Fibroblast of mammary gland (primary cell): ENCODE measurements at places on chromosomes 16 and 17.
A peak's percentile ranks its signal among the peaks of the same experiment; 100 is the strongest.

GRCh38 chr16:78906135-78906534 lies 694.4 kb downstream of the MAF start:
- no peak for DNase-seq

DNA sequence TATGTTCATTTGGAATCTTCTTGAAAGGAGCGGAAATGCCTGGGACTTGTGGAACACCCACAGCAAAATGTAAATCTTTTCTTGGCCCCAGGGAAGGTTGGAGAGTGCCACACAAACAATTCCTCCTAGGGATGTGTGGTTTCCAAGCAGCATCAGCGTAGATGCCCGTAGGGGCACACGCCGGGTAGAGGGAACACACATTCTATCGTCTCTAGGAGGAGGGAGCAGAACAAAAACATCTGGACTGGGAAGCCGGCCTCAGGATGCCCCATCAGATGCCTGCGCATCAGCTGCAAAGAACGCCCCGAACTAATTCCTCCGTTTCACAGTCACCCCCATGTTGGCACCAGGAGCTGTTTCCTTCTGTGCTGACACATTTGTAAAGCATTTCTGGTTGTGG lies 357.9 kb upstream of the ZFHX3 start:
- no peak for DNase-seq

- peak; percentile 30 for DNase-seq
Observed at GRCh38 chr17:8629371-8630226, 926 bp downstream of the MYH10 start.

DNA sequence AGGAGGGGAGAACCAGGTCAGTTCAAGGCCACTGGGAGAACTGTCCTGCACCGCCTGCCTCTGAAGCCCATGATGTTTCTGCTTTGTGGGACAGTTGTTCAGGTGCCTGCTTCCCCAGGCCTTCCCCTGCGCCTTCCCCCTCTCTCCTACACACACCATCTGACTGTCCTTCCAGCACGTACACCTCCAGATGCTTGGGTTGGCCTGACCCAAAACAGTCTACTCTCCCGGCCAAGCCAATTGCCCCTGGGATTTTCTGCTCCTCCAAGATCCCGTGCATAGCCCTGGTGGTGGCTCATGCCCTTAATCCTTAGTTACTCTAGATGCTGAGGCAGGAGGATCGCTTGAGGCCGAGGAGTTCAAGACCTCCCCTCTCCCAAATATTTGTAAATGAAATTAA lies 684 bp upstream of the RSAD1 start:
- DNase-seq: no peak

- no peak for DNase-seq
Observed at GRCh38 chr16:4940719-4941118, 3.8 kb upstream of the PPL start.

DNA sequence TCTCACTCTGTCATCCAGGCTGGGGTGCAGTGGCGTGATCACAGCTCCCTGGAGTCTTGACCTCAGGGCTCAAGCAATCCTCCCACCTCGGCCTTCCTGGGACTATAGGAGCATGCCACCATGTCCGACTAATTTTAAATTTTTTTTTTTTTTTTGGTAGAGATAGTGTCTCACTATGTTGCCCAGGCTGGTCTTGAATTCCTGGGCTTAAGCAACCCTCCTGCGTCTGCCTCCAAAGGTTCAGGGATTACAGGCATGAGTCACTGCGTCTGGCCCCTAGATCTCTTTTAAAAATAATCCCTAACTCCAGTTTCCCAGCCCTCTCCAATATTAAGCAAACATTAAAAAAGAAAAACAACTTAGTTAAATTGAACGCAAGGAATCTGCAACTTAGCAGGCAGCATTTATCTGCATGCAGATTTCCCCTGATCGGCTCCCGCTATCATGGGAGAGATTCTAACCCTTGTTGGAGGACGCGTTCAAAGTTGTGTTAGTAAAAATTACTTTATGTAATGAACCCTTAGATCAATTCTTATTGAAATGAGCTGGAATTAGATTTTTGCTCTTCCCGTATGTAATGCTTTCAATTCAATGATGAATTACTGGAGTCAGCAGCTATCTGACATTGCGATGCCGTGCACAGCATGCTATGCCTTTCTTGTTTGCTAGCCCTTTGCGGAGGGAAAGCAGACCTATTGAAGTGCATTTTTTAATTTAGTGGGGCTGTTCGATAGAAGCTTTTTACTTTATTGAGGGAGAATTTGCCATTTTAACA lies 171.7 kb downstream of the HAPSTR1 start:
- DNase-seq: no peak

GRCh38 chr16:26667307-26667706 lies 399.4 kb upstream of the C16orf82 start:
- no peak for DNase-seq

- peak; percentile 68 for DNase-seq
Observed at GRCh38 chr17:68491381-68492231, 20.6 kb upstream of the PRKAR1A start.

DNA sequence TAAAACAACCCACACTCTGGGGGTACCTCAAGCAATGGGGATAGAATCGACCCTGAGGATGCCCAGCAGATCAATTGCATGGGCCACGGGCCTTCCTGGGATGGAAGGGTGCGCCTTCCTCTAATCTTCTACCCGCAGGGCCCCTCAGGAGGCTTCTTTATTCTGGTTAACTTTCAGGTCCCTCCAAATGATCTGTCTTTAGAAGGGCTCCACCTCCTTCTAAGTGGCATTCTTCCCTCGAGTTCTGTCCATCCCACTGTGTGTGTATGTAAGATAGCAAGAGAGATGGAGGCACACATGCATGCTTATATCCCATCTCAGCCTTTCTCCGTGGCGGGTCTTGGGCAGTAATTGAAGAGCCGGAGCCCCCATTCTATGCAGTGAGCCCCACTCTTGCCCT lies 125.7 kb downstream of the MRM1 start:
- no peak for DNase-seq

DNA sequence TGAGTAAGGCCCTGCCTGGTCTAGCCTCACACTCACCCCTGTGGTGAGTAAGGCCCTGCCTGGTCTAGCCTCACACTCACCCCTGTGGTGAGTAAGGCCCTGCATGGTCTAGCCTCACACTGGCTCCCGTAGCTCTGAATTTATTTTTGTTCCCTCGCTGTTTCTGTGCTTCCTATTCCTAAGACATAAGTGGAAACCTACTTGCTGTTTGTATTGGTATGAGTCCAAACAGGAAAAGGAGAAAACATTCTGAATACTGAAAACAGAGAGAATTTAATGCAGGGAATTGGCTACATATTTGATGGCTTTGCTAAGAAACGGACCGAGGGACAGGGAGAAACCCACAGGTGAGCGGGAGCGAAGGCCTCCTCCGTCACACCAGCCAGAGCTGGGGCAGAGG lies 267.8 kb downstream of the FOXL1 start:
- peak; percentile 34 for DNase-seq

DNA sequence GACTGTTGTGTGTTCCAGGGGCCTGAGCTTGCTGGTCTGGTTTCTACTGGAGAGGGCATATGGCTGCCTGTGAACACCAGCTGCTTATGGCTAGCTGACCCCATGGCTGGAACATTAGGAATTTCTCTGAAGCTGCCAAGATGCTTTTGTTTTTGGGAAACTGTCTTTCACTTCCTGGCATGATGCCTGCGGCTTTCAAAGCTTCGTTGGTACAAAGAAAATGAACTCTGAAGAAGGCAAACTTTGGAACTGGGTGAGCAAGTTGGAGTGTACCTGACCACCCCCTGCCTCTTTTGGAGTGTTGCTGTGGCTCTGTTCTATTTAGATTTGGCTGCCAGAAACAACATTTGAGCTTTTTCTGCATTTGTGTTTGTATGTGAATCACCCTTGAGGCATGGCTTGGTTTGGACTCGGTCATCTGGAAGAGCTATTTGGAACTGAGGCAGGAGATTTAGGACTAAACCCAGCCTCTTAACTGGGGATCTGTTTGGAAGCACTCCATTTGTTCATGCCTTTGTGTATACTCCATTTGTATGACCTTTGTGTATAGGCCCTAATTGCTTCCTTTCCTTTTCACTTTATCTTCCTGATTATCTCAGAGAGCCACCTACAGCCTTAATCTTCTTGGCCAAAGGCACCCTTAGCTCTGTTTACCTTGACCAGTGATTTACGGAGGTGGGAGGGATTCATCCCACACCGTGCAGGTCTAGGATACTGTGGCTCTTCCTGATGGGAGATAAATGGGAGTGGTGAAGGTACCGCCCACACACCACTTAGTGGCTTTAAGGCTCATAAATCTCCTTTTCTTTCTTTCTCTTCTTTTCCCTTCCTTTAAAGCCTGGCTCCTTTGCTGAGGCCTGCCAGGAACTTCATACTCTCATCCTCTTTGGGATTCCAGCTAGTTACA lies 7.3 kb upstream of the CPHXL start:
- DNase-seq: peak; percentile 92

DNA sequence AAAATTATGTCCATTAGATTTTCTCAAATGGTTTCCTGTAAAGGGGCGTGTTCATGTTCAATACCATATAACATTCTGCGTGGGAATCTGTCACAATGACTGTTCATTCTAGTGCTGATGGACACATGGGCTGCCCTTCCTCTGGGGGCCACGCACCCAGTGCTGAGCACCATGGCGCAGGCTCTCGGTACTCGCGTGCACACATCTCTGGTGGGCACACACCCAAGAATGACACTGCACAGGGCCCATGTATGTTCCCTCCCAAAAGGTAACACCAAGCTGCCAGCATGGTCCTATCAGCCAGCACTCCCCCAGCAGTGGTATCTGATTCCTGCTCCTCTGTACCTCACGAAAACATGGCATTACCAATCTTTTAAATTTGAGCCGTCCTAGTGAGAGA lies 13.7 kb downstream of the B9D1 start:
- no peak for DNase-seq

- DNase-seq: no peak
Observed at GRCh38 chr17:4998027-4998731, 429 bp downstream of the KIF1C start.

DNA sequence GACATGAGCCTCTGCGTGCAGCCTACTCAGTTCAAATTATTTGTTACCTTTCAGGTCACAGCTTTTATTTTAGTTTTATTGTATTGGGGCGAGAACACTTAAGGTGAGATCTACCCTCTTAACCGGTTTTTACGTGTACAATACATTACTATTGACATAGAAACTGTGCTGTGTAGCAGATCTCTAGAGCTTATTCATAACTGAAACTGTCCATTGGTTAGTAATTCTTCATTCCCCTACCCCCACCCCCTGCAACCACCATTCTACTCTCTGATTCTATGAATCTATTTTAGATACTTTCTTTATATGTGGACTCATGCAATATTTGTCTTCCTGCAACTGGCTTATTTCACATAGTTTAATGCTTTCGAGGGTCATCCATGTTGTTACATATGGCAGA lies 43.5 kb downstream of the KNOP1 start:
- DNase-seq: no peak

GRCh38 chr17:40633871-40634270 lies 13.7 kb downstream of the SMARCE1 start:
- no peak for DNase-seq

DNA sequence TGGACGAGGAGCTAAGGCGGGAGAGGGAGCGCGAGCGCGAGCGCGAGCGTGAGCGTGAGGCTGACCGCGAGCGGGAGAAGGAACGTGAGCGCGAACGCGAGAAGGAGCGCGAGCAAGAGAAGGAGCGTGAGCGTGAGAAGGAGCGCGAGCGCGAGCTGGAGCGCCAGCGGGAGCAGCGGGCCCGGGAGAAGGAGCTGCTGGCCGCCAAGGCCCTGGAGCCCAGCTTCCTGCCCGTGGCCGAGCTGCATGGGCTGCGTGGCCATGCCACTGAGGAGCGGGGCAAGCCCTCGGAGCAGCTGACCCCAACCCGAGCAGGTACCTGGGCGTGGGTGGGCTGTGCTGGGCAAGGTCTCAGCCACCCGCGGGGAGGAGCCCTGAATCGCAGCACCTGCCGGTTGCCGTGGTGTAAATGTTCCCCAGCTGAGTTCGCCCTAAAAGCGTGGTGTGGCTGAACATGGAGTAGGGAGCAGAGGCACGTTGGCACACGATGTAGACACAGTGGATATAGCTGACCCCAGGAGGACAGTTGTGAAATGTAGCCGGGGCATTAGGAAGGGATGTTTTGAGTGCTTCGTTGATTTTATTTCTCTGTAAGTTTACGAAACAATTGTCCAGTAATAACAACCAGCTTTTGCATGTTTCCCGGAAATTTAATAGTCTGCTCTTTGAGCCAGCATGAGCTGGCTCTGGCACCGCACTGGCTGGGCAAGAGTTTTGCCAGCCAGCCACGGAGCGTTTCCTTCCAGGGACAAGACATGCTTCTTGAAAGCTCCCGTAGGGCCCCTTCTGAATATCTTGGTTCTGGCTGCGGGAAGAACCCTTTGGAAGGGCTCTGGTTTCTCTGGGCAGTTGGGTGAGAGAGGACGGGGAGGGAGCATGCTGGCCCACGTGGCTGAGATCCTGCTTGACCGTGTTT lies 32.1 kb downstream of the GINS2 start:
- no peak for DNase-seq

DNA sequence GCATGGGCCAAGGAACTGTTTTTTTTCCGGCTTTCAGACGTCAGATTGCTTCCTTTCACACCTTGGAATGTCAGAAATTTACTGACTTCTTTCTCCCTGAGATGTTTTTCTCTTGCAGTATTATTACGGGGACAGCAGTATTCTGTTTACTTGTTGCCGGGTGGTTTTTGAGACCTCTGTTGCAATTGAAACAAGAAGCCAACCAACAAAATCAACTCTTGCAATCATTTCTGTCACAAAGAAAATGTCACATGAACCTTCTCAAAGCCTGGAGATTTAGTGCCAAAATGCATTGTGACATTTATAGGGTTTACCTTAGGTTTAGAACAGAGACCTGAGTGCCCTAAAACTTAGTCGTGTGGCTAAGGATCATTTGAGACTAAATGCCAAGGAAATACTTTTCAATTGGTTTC lies 174.3 kb downstream of the MAP2K6 start:
- DNase-seq: no peak

GRCh38 chr16:22874394-22874793 lies 60.4 kb downstream of the HS3ST2 start:
- DNase-seq: no peak
